ENCODE measurements at places on chromosomes 16 and 17.

- DNase-seq: peak; percentile 62
Measured at GRCh38 chr17:38328620-38329019, 15.1 kb downstream of the GPR179 start.

- peak; percentile 95 for DNase-seq
Measured at GRCh38 chr17:80261159-80261894, 675 bp downstream of the RNF213 start.

DNA sequence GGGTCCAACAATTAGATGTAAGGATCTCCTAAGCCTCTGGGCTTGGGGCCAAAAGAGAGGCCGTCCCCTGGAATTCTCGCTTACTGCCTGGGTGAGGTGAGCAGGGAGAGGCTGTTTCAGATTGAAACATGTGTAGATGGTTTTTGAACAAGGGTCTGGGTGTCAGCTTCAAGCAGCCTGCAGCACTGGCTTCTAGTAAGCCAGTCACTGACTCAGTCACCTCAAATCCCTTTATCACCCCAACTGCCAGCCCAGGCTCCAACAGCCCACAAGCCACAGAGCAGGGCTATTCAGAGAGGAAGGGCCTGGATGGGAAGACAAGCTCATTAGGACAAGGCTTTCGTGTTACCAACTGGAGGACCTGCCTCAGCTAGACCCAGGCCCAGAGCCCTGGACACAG, 180.2 kb downstream of the CCT6B start:
- no peak for DNase-seq

DNA sequence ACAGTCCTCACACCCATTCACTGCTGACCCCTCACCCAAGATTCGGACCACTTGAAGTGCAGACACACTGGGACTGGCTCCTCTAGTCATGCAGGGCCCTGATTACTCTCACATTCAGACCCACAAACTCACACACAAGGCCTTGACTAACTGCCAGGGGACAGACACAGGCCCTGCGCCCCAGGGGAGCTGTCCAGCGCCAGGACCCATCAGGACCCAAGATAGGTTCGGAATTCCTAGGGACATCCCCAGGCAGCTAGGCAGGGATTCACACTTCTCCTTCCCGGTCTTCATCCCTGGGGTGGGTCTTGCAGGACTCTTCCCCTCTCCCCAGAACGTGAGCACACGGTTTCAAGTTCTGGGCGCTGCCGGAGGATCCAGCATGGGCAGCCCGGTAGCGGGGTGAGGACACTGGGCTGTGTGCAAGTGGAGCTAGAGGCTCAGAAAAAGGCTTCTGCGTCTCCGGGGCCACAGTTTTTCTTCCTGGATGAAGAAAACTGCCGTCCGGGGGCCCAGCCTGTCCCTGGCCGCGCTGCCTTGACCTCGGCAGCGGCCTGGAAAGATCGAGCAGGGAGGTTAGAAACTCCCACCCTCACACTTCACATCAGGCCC, 1.6 kb downstream of the SEZ6 start:
- DNase-seq: peak; percentile 56

DNA sequence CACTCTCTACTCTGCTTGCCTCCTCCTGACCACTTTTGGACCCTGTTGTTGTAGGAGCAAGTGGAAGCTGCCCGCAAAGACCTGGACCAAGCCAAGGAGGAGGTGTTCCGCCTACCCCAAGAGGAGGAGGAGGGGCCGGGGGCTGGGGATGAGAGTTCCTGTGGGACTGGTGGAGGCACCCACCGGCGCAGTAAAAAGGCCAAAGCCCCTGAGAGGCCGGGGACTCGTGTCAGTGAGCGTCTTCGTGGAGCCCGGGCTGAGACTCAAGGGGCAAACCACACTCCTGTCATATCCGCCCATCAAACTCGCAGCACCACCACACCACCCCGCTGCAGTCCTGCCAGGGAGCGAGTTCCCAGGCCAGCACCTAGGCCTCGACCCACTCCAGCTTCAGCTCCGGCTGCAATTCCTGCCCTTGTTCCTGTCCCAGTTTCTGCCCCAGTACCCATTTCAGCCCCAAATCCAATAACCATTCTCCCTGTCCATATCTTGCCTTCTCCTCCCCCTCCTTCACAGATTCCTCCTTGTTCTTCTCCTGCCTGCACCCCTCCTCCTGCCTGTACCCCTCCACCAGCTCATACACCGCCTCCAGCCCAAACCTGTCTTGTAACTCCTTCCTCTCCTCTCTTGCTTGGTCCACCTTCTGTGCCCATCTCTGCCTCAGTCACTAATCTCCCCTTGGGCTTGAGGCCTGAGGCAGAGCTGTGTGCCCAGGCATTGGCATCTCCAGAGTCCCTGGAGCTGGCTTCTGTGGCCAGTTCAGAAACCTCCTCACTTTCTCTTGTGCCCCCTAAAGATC, 11.0 kb upstream of the PHKG2 start:
- no peak for DNase-seq

DNA sequence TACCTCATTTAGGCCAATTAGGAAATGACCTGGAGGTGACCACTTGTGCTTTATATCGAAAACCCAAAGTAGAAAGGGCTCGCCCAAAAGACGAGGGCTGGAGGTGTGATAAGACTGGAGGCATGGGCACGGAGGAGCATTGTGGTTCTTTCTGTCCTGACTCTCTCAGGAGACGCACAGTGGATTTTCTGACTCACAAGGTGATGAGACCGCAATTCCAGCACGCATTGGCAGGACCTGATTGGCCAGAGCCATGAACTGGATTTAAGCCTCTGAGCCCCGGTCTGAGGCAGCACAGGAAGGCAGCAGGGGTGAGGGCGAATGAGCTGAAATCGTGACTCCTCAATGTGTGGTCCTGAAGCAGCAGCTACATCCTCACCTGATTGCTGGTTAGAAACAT, 559.1 kb upstream of the SALL1 start:
- DNase-seq: no peak

DNA sequence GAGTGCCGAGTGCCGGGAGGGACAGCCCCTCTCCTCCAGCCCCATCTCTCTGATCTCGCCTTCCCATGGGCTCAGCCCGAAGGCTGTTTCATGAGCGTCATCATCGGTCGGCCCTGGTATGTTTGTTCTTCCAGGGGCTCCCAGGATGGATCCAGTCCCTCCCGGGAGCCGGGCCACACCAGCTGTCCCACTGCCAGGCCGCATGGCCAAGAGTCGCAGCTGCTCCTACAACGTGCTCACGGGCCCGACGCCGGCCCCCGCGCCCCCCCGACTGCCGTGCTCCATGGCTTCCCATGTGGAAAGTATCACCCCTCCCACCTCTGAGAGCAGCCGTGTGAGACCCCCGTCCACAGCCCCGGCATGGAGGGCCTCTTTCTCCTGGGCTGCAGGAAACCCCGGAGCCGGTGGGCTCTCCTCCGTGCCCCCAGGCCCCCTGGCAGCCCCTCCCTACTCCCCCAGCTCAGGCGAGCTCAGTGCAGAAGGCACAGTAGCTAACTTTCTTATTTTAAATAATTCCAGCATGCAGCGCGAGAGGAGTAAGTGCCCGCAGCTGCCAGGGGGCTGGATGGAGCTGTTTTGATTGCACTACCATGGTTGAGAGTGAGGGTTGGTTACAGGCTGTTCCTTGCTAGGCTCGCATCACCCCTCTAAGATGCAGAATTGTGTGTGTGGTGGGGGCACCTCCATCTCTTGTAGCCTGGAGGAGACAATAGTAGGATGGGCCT, 26.6 kb upstream of the GSE1 start:
- no peak for DNase-seq

- DNase-seq: no peak
Measured at GRCh38 chr16:51150888-51151320, at the start of gene SALL1. SALL1 (minus strand) TSS chr16:51151270; CDS start chr16:51151241, 29 bp downstream.

DNA sequence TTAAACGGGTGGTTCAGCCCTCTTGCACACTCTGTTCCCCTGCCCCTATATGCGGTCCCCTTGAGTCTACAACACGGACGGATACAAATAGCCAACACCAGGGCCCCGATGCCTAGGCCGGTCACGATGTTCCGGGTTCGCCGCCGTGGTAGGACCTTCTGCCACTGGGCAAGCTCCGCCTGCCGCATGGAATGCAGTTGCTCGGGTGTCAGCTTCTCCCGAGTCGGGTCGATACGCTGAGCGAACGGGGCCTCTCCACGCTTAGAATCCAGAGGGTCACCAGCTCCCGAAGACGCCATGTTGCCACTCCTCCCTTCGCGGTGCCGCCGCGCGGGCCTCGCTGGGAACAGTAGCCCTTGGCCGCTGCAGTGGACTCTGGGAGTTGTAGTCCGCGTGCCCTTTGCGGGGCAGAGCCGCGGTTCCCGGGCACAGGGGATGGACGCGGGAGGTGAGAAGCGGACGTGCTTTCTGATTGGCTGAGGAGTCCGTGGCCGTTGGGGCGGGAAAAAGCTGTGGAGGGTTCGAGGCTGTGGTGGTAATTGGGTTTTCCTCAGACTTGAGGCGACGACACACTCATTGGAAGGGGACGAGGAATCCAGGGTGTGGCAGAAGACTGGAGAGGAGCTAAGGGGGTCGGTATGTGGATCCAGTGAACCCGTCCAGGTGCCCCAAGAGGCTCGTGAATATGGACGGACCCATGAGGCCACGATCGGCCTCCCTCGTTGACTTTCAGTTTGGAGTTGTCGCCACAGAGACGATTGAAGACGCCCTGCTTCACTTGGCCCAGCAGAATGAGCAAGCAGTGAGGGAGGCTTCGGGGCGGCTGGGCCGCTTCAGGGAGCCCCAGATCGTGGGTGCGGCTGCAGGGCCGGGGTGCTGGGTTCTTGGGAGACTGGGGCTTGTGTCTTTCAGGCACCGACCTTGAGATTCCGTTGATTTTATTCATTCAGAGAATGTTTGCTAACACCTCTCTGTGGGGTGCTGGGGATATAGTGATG, at the start of the genes CNTD1 and COA3:
CNTD1 (plus strand) TSS at position 479 of the 998 bp plus-strand sequence; CDS start at position 686, 207 bp downstream.
COA3 (minus strand) TSS at position 322 of the 998 bp plus-strand sequence; CDS start at position 299, 23 bp downstream.
- peak; percentile 90 for DNase-seq

GRCh38 chr16:84686707-84687298, 13.0 kb upstream of the USP10 start:
- DNase-seq: no peak

GRCh38 chr16:19991614-19992013, 82.1 kb downstream of the GPR139 start:
- no peak for DNase-seq

GRCh38 chr17:36848008-36848902, 89.0 kb upstream of the LHX1 start:
- DNase-seq: no peak

DNA sequence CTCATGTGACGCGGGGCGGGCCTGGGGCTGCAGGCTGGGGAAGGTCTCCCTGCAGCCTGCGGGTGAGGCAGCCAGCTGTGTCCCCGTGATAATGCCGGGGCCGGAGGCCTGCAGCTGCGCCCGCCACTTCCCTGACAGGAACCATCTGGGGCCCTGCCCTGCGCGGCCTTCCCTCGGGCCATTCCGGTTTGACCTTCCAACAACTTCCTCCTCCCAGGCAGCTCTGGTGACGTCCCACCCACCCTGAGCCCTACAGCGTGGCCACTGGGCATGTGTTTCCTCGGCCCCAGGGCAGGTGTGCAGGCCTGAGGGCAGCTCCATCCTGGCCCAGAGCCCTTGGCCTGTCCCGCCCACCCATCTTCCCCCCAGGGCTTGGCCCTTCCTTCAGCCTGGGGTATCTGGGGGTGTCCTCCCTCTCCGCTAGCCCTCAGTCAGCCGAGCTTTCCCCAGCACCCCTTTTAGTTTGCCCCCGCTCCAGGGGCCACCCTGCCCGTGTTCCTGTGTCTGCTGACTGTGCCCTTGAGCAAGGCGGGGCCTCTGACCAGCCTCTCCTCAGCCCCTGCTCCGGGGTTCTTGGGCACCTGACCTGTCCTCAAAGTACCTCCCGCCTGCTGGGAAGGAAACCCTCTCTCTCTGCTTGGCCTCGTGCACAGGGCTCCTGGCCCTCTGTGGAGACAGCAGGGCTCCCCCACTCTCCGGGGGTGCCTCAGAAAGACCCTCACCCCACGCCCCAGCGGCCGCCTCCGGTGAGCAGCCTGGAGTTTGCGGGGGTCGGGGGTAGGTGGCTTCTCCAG, at the start of gene CBFA2T3:
CBFA2T3 (minus strand) TSS at position 190 of the 794 bp plus-strand sequence. CDS start 400 bp downstream, outside the sequence.
- DNase-seq: peak; percentile 35

GRCh38 chr17:60229188-60229802, 79.5 kb downstream of the CA4 start:
- DNase-seq: peak; percentile 47

GRCh38 chr17:69812240-69812837, 262.7 kb upstream of the KCNJ16 start:
- DNase-seq: no peak

GRCh38 chr16:986411-986810, 4.8 kb downstream of the SOX8 start:
- peak; percentile 10 for DNase-seq

GRCh38 chr17:19614900-19615299, 33.7 kb upstream of the ALDH3A2 start:
- DNase-seq: no peak

- DNase-seq: peak; percentile 1
Measured at GRCh38 chr16:86158688-86159360, 259.9 kb downstream of the IRF8 start.

GRCh38 chr16:64900517-64900916, 221.3 kb downstream of the CDH11 start:
- no peak for DNase-seq

DNA sequence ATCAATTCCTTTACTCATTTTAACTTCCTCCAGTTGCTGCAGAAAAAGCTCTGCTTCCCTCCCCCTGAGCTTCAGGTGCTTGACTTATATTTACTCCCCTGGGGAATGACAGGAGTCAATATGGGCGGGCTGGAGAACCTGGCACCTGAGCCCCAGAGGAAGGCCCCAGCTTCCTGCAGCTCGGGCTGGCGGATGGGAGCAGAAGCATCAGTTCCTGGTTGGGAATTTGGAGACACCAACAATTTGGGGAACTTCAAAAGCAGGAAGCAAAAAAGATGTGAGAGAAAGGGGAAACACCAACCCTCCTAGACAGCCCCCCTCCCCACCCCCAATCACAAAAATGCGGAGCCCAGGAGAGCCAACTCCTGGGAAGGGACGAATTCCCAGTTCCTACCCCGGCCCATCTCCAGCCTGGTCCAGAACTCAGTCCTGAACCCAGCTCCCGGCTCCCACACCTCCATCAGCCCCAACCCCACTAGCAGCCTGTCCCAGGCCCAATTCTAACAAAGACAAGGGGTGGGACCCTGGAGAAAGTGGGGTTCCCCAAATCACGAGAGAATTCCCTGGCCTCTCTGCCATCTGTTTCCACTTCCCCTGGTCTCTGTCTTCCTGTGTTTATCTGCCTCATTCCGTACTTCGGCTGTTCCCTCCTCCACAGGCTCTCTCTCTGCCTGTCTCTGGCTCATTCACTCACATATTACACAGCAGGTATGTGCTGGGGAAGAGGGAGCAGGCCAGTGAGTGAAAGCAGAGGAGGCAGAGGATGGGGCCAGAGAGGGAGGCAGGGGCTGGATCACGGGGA, 16.2 kb upstream of the ASGR2 start:
- peak; percentile 21 for DNase-seq

DNA sequence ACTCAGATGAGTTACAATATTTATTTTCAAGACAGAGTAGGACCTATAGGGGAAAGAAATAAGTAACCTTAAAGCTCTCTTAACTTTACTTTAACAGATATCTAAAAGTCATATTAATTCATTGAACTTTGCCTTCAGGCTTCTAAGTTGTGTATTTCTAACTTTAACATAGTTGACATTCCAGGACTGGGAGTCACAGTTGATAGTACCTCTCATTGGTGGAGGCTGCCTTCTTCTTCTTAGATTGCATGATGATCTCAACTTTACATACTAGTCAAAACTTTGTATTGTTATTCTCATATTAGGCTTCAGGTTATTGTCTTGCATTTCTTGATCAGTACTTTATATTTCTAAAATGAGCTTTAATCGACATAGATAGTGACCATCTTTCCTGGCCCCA, 350.1 kb upstream of the KIF2B start:
- no peak for DNase-seq
